Nephron progenitor cell (in vitro differentiated cells): ENCODE measurements at places on chromosomes 6 and 20.

- no peak for DNase-seq
Observed at GRCh38 chr6:40346246-40346645, 240.9 kb downstream of the LRFN2 start.

DNA sequence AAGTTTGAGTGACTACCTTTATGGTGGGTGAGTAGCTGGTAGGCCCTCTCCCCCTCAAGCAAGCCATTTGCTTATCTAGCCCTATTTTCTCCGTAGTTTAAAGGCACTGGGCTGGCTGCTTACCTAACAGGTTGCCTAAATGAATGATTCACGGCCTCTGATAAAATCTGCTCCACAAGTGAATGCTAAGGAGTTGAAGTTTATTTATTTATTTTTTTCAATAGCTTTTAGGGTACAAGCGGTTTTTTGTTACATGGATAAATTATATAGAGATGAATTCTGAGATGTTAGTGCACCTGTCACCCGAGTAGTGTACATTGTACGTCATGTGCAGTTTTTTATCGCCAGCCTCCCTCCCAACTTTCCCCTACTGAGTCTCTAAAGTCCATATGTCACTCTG, 8.3 kb upstream of the CDH26 start:
- no peak for DNase-seq

GRCh38 chr20:56361900-56362299, 3.1 kb downstream of the FAM210B start:
- DNase-seq: no peak

DNA sequence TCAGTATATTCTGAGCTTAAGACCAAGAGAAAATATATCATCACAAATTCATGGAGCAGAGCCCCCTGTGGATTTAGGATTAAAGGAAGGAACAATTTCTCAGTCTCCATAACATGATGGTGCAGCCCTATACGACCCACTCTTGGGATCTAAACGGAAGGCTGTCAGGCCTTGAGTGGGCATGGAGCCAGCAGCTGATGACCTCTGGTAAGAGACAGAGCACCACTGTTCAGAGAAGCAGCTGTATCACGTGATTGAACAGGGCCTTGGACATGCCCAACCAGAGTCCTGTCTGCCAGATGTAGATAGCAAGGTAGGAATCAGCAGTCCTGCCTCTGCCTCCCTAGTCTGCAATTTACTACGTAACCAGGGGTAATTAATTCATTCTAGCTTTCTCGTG, 259.4 kb upstream of the POU3F2 start:
- DNase-seq: no peak

DNA sequence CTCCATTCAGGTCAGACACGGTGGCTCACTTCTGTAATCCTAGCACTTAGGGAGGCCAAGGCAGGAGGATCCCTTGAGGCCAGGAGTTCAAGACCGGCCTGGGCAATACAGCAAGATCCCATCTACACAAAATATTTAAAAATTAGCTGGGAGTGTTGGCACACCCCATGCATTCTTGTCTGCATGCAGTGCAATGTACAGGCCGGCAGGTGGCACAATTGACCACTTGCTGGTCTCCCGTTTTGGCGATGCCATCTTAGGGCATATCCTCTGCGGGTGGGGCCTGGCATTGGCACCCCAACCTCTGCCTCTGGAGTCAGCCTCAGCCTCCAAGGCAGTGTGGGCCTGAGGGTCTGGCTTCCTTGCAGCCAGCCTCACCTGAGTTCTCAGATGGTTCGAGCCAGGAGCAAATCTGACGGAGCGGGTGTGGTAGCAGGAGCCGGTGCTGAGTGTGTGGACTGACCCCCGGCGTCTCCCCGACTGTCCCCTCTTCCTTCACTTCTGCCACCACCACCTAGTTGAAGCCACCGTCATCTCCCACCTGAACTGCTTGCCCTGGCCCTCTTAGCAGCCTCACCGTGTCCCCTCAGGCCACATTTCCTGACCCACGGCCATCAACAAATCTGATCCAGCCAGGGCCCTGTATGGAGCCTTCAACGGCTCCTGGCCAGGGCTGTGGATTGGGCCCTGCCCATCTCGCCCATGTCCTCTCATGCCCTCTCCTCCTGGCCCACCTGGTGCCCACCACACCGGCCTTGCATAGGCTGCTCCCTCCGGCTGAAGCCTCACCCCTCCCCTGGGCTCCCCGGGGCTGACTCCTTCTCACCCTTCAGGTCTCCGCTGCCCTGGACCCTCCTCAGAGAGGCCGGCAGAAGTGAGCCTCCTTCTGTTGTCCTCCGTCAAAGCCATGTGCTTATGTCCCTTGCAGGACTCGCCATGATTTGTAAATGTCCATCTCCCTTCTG, 44.0 kb downstream of the EFCAB8 start:
- peak; percentile 67 for DNase-seq

DNA sequence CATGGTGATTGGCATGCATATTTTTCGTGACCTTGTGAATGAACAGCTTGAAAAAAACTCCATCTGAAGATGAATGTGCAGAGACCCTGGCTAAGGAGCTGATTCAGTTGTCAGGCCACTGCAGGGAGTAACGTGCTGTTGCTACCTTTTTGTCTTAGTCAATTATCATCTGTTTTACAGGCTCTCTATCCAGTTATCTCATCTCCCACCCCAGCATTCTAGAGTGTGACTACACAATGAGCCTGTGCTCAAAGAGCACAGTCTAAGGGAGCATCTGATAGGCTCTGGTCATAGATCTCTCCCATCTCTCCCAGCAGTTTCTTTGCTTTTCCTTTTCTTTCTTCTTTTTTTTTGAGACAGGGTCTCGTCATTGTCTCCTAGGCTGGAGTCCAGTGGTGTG, 45.5 kb downstream of the NDRG3 start:
- DNase-seq: no peak

DNA sequence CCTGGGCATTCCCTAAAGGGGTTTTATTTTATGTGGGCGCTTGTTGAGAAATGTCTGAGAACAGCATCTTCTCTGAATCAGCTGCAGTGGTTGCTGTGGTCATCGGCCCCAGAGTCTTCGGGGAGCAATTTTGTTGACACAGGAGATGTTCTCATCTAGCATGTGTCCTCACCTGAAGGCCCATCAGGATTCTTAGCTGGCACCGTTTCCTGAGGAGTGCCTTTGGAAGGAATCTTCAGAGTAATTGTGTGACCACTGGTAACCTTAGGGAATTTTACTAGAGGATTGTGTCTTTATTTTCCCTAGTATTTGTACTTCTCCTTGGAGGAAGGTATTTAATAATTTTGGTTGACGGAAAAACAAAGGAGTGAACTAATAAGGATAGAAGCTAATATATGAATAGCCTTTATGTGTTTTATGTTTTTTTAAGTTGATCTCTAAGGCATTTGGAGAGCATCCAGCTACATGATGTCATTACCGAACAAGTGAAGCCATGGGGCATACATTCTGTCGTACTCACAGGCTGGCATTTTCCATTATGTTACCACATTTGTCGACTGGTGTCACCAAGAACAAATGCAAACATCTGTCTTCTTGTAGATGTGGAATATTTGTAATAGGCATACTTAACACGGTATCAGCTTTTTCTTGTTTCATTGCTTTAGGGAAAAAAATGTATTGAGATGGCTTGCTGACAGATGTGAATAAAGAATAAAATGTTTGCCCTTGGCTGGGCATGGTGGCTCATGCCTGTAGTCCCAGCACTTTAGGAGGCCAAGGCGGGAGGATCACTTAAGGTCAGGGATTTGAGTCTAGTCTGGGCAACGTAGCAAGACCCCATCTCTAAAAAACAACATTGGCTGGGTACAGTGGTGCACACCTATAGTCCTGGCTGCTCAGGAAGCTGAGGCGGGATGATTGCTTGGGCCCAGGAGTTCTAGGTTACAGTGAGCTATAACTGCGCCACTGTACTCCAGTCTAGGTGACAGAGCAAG, 41.9 kb downstream of the TULP4 start:
- no peak for DNase-seq

DNA sequence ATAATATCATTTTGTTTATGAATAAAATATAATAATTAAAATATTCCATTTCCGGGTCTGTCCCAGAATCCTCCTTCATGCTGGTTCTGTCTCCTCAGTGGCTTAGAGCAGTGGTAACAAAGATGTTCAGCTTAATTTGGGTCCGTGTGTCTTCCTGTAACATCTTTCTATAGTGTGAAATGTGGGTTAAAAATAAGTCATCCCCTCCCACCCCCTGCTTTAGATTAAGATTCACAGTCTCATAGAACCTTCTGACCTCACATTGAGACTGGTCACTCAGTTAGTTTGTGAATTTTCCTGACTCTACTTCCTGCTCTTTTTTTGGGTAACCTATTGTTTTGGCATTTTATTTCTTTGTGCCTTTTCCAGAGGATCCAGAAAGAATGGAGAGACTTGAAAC, 55.2 kb downstream of the SLX4IP start:
- no peak for DNase-seq
